ENCODE measurements at places on chromosomes 3 and 15. TPM values are rescaled to one million over a fixed set of nuclear protein-coding genes. Genes with fewer than 3 reads are reported as not detected.

ZMYND10 gene
- 1.7 TPM for total RNA-seq

DNA sequence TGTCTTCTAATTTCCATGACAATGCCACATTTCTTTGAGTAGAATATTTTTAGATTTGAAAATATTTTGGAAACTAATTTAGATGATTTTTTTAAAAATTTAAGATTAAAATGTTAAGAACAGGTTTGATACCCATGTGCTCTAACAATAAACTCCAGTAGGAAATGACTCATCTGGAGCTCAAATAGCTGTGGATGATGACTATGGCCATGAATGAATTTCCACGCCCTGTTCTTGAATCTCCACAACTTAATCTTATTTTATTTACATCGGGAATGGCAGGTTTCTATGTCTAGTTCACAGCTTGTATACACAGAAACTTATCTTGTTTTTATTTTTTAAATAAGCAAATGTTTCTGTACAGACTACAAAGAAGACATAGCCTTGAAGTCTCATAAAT is 726.8 kb downstream of the NAALADL2 start:
- no peaks in the 10 kb centered on the region for H3K36me3 ChIP-seq
- H3K27me3 ChIP-seq = no peaks in the 10 kb centered on the region
- no peak overlapping the region for H3K27ac ChIP-seq
- H3K4me3 ChIP-seq = no peak overlapping the region
- no peaks in the 10 kb centered on the region for H3K4me1 ChIP-seq

DNA sequence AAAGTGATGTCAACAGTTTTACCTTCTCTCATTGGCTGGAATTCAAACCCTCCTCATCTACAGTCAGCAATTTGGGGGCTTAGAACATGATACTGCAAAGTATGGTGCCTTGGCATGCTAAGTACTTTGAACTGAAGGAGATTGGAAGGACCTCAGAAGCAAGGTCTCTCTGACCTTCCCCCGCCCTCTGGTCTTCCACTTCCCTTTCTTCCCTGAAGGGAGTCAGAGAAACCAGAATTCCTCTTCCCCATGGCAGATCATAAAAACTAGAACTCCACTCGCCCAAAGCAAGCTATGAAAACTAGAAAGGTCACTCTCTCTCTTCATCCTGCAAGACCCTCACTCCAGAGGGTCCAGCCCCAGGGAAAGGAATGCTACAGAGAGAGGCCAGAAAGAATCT is 64.2 kb downstream of the CD200R1L start:
- H3K4me3 ChIP-seq = no peak overlapping the region
- DNase-seq = no peak
- H3K27ac ChIP-seq = no peak overlapping the region
- no peaks in the 10 kb centered on the region for H3K36me3 ChIP-seq
- H3K4me1 ChIP-seq = no peaks in the 10 kb centered on the region

GRCh38 chr3:36579746-36580145 is 184.6 kb downstream of the DCLK3 start:
- no peaks in the 10 kb centered on the region for H3K27me3 ChIP-seq
- no peak overlapping the region for H3K27ac ChIP-seq
- H3K36me3 ChIP-seq = no peaks in the 10 kb centered on the region
- H3K4me1 ChIP-seq = no peaks in the 10 kb centered on the region

Data from activated T-helper 1 cell treated with anti-CD3 and anti-CD28 coated beads, Interleukin-12 subunit alpha, Interleukin-12 subunit beta, Interleukin-2, Interleukin-4 antibody, amounts not matched to agents 30 ng/mL and 10 ng/mL and 1 ng/mL, durations not matched to agents 14 hours and 24 hours and 36 hours (primary cell).